ENCODE measurements at places on chromosomes 4 and X.

DNA sequence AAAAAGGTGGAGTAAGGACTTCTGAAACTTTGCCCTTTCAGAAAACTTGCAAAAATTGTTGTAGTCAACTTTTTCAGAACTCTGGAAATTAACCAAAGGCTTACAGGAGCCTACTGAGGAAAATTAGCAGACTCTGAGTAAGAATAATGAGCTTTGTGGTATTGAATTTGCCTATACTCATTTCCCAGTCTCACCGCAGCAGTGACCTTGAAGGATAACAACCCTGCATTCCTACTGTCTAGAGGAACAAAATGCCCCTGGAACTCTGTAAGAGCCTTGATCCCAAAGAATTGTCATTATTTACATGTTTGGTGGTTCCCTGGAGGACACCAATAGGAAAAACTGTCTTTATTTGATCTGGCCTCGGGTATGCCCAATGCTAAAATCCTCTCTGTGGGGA, 57.9 kb downstream of the MND1 start:
- DNase-seq, result no peak

GRCh38 chr4:46445710-46446314, 55.9 kb upstream of the GABRA2 start:
- no peak for DNase-seq

DNA sequence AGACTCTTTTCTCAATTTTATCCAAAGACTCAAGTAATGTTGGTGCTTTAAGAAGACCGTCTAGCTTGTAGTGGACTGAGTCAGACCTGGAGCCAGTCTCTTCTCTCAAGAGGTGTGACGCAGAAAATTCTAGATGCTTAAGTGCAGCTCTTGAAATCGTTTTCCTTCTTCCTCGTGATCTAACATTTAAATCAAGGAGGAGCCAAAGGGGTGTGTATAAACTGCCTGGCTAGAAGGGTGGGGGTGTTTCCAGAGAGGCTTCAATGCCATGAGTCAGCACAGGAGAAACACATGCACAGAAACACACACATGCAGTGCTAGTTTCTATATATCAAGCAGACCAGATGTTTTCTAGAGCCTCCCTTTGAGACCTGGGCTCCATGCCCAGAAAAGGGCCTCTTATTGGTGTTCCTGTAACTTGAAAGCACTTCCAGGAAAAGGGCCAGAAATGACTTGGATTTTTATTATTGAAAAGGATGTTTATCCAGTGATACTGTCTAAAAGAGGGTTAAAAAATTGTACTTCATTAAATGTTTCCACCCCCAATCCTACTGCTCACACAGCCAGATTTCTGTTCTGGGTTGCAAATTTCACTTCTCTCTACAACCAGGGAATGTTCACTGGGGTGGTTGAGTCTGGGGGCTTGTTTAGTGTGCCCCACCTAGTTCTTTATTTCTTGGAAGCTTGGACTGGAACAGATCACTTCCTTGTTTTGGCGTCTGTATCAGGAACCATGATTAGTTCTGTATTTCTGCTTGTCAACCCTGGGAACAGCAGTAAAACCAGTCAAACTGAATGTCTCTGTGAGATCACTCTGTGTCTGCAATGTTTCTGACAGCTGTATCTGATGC, at the start of gene CLIC2:
Gene CLIC2, minus strand, starts transcription at position 129 of the 851 bp plus-strand sequence. CDS start 187 bp downstream, outside the sequence.
- DNase-seq, result peak; percentile 77

DNA sequence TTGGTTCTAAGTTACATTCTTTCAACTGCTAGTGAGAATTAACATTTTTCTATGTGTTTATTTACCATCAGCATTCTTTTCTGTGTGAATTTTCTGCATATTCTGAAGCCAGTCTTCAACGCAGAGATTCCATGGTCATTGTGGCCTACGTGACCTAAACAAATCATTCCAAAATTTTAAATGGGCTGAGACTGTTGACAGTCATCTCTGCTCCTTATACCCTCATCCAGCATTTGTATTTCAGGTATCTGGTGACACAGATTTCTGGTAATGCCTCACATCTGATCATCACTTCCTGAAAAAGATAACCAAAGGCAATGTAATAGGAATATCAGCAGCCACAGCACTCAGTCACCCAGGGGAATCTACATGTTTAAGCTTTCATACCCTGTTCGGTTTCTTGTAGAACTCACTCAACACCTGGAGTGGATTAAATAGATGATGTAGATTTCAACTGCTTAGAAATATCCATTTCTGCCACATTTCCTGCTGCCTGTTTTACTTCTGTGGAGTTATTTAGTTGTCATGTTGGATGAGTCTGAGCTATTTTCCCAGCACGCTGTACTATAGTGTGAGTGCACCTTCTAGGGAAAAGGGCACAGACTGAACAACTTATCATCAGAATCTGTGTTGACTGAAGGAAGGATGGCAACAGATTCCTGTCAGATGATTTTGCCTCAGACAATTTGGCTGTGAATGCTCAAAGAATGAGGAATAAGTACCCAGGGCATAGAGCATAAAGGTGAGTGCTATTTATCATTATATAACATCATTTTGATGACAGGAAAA, 73.0 kb upstream of the HPGD start:
- DNase-seq, result no peak

DNA sequence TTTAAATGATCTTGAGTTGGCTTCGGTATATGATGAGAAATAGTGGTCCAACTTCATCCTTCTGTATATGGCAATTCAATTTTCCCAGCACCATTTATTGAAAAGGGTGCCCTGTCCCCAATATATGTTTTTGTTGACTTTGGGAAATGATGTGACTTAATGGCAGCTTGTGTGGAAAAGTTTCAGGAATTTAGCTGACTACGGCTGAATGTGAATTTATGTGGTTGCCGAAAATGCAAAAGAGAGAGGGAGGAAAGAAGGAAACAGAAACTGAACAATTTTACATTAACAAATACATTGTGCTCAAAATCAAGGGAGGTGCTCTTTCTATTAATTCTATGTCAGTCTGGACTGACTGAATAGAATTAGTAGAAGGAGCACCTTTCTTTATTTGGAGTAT, 101.8 kb upstream of the CYSLTR1 start:
- DNase-seq, result no peak

- DNase-seq, result no peak
These were observed 7.7 kb upstream of the FGG start for GRCh38 chr4:154620111-154620510.

DNA sequence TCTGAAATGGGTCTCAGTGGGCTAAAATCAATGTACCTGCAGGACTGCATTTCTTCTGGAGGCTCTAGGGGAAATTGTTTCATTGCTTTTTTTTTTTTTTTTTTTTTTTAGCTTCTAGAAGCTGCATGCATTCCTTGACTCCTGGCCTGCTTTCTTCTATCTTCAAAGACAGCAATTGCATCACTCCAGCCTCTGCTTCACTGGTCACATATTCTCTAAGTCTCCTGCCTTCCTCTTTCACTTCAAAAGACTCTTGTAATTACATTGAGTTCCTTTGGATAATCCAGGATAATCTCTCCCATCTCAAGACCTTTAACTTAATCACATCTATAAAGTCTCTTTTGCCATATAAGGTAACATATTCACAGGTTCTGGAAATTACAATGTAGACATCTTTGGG, 11.3 kb upstream of the PCYT1B start:
- no peak for DNase-seq

- DNase-seq, result no peak
These were observed 47.5 kb downstream of the MAGEA1 start for GRCh38 chrX:153226344-153227185.

DNA sequence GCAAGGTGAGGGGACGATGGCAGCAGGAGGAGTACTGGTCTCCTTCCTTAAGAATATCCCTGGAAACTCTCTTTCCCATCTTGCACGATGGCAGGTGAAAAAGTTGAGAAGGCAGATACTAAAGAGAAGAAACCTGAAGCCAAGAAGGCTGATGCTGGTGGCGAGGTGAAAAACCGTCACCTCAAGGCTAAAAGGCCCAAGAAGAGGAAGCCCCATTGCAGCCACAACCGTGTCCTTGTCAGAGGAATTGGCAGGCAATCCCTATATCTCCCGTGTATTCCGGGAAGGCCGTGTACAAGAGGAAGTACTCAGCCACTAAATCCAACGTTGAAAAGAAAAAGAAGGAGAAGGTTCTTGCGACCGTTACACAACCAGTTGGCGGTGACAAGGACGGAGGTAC, 40.0 kb downstream of the CRLF2 start:
- DNase-seq, result no peak

DNA sequence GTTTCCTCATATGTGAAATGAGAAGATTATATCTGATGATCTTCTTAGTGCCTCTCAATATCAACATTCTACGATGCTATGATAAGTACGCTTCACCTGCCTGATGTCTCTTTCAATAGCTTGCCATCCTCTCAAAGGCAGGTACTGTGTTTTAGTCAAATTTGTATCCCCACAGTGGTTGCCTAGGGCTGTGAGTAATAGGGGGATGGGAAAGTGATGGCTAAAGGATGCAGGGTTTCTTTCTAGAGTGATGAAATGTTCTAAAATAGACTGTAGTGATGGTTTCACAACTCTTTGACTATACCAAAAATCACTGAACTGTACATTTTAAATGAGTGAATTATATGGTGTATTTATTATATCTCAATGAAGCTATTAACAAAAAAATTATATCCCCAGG, 142.8 kb downstream of the HS6ST2 start:
- no peak for DNase-seq

DNA sequence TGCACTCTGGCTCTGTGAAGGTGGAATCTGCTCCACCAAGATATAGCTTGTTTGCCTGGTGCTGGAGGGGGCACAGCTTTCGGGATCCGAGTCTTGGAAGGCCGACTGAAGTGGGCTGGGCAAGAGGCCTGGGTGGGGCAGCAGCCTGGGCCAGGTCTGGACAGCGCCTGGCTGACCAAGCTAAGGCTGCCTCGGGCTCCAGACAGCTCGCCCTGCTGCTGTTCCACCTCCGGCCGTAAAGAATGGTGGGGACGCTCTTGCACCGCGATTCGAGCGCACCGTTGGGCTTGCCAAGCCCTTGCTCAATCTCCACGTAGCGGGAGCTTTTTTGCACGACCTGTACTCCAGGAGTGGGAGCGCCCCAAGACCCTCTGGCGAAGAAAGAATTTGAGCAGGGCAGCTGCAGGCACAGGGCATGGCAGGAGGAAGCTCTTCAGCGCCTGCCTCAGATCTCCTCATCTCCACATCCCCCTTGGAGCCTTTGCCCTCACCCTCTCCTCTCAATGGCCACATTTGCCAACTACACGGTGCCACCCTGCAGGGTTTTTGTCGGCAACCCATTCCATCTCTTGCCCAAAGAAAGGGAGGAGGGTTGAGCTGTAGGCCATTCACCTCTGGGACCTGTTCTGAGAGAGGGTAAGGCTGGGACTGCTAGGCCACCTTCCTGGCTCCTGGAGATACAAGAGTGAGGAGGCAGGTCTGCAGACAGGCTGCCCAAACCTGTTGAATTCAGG, 18.9 kb downstream of the CNGA2 start:
- peak; percentile 72 for DNase-seq

- no peak for DNase-seq
These were observed 184.8 kb downstream of the AMELX start for GRCh38 chrX:11478026-11478425.

DNA sequence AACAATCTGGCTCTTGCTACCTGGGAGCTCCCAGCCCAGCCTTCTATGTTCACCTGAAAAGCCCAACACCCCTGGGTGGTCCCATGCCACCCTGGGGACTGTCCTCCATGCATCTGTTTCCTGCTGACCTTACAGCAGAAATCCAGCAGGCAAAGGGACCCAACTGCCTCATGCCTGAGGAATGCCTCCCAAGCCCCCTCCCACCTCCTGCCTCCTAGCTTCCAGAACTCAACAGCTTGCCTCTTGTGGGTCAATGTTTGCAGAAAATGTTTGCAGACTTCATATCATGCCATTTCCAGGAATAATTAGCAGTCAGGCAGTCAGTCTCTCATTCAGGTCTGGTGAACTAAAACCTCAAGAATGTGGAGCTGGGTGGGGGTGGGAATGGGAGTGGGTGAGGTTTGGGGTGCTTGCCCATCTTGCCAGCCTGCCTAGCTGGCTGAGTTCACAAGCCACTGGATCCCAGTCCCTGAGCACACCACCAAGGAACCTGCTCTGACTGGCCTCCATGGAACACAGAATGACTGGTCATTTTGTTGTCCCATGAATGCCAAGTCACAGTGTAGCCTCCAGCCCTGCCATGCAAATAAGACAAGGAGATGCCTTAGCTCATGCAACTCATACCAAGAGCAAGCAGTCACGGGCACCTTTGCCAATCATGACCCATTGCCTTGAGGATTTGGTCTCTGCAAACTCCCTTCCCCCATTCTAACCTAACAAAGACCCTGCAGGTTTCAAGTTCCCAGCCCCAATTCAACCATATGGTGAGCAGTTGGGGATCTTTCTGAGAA, 12.1 kb upstream of the PLAC1 start:
- no peak for DNase-seq

GRCh38 chrX:110734894-110735541, 60.6 kb downstream of the CHRDL1 start:
- no peak for DNase-seq

GRCh38 chr4:185238215-185238681, 28.9 kb downstream of the SNX25 start:
- no peak for DNase-seq

DNA sequence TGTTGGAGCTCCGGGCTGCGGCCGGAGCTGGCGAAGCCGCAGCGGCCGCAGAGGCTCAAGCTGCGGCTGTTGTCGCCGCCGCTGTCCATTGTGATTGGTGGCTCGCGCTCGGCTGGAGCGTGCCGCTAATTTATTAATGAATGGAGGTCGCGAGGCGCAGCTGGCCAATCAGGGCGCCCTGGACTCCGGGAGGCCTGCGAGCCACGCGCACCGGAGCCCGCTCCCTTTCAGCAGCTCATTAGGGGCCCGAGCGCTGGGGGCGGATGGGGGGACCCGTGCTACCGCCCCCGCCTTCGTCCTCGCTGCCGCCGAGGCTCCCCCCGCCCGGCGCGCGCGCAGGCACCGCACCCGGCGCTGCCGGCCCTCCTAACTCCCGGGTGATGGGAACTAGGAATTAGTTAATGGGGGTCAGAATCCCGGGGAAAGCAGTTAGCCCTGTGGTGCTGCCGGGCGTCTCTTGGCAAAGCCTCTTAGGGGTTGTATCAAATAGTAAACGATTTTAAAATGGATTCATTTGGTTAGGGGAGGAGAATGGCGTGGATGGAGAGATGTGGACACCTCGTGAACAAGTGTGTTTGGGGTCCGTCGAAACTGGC, 589 bp upstream of the NEUROG2 start:
- no peak for DNase-seq

DNA sequence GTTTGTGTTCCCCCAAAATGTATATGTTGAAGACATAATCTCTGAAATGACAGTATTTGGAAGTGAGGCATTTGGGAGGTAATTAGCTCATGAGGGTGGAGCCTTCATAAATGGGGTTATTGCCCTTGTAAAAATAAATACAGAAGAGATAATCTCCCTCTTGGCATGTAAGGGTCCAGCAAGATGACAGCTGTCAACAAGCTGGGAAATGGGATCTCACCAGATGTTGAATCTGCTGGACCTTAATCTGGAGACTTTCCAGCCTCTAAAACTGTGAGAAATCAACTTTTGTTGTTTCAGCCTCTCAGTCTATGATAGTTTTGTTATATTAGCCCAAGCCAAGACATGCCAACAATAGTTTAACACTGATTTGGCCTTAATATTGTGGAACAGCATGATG, 438.2 kb upstream of the PCDH7 start:
- no peak for DNase-seq

DNA sequence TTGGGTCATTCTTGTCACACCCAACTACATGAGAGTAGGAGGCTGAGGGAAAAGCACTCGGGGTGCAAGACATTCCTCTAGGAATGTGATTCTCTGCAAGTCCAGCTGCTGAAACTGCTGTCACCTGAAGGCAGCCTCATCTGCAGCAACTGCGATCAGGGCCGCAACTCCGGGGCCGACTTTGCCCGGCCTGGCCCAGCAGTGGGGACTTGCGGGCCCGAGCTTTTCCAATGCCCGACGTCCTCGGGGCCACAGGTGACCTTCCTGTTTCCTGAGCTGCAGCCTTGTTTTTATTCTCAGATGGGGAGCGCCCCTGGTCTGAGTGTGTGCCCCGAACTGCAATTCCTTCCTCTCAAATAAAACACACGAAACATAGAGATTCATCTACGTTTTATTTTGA, 104.7 kb upstream of the NKX1-1 start:
- DNase-seq, result no peak
